Right ventricle myocardium inferior (tissue), 1 donor: ENCODE measurements at places on chromosomes 1 and 21.
A peak's percentile ranks its signal among the peaks of the same experiment; 100 is the strongest.

DNA sequence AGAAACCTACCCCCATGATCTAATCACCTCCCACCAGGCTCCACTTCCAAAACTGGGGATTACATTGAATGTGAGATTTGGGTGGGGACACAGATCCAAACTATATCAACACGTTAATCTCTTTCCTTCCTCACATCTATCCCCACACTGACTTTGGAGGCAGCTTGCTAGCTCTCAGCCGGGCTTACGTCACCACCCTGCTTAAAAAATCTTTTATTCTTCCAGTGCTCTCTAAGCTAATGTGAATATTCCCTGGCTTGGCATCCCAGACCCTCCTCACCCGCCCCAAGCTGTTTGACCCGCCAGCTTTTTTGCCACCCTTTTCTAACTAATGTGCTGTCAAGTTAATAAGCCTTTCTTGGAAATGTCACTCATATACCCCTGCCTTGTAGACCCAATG is 47.9 kb upstream of the CTPS1 start:
- DNase-seq: no peak

GRCh38 chr1:226104671-226105121 is 42.2 kb downstream of the H3-3A start:
- no peak for DNase-seq

- no peak for DNase-seq
Observed at GRCh38 chr1:110538921-110539320, 19.9 kb upstream of the KCNA10 start.

DNA sequence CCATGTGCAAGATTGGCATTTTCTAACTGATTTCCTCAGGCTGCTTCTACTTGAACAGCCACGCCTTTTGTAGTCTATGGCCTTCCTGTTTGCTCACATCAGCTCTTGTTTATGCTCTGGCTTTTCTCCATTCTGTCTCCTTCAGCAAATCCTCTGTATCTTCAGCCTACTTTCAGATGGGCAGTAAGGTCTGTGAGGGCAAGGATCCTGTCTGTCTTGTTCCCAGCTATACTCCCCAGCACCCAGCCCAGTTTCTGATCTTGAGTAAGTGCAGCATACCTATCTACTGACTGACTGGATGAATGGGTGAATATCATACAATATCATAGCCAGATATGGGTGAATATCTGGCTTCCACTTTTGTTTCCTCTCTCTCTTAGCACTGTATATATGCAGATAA is 438.1 kb downstream of the LMO4 start:
- no peak for DNase-seq

GRCh38 chr1:182984138-182984537 is 31.2 kb upstream of the SHCBP1L start:
- no peak for DNase-seq

GRCh38 chr1:151047925-151048644 is 534 bp downstream of the C1orf56 start:
- DNase-seq: peak; percentile 81

- no peak for DNase-seq
Observed at GRCh38 chr1:240909701-240910457, 297.9 kb upstream of the GREM2 start.

- no peak for DNase-seq
Observed at GRCh38 chr1:7616076-7616832, 154.8 kb upstream of the VAMP3 start.

- no peak for DNase-seq
Observed at GRCh38 chr1:152940614-152941013, 6.4 kb upstream of the SPRR5 start.

GRCh38 chr1:151435174-151435573 is 24.1 kb downstream of the POGZ start:
- DNase-seq: no peak

- DNase-seq: no peak
Observed at GRCh38 chr1:208387908-208388811, 144.0 kb upstream of the PLXNA2 start.

GRCh38 chr1:31509124-31510072 is 66.9 kb upstream of the TINAGL1 start:
- no peak for DNase-seq

GRCh38 chr1:6353955-6354658 is 39.5 kb downstream of the ACOT7 start:
- DNase-seq: no peak

DNA sequence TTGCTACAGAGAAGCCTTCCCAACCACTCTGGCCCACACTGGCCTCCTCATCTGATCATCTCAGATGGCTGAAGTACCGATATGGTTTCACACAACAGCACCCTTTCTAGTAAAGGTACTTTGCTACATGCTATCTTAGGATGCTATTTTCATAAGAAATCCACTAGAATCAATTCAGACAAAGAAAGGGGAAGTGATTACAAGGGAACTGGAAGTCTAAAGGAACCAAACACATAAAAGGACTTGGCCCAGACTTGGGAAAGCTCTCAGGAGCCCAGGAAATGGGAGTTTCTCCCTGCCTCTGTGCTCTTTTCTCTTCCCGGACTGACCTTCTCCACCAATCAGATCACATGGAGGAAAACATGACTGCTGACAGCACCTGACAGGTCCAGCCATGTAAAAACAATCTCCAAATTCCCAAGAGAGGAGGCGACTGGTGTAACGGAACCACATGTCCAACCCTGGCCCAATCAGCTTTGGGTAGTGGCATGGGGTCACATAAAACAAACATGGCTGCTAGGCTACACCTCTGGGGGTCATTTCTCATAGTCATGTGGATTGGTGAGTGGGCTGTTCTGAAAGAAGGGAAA is 12.7 kb upstream of the FOXE3 start:
- no peak for DNase-seq

- DNase-seq: no peak
Observed at GRCh38 chr1:100036718-100037655, 67.2 kb downstream of the SLC35A3 start.

DNA sequence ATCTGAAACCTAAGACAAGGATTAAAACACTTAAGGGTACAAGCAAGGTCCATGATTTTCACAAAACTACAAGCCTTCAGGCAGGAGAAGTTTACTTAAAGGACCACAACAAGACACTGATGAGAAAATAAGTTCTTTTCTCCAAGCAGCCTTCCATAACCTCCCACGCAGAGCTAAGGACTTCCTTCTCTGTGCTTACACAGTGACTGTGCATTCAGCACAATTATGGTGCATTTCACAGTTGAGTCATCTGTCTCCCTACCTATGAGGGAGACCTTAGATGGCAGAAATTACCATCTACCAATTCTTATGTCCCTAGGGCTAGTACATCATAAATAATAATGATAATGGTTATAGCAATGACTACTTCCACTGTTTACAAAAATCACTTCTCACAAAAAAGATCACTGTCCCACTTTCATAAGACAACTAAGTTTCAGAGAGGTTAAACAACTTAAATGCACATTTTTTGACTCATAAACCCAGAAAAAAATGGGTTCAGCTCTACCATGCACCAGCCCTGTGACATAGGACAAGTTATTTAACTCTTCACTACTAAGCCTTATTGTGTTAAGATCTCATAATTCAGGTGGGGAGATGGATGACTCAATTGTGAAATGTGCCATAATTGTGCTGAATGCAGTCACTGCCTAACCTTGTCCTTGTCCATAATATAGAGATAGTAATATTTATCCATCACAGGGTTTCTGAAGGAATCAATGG is 45.3 kb downstream of the TARBP1 start:
- no peak for DNase-seq

DNA sequence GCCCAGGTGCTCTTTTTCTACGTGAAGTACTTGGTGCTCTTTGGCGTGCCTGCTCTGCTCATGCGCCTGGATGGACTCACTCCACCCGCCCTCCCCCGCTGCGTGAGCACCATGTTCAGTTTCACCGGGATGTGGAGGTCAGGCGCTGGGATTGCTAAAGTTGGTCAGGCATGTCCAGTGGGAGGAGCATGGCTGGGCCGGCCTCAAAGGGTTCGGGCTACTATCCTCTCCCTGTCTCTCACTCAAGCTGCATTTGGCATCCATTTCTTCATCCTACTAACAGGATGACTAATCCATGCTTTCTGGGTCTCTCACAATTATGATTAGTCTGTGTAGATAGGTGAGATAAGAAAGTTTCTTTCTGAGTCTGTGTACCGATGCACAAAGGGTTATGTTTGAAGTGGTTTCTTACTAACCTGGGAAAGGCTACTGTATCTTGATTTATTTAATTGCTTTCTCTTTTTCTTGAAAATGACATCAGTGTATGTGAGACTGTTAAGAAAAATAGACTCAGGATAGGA is 135.9 kb downstream of the HHAT start:
- DNase-seq: no peak

GRCh38 chr1:208112401-208112800 is 131.8 kb downstream of the PLXNA2 start:
- no peak for DNase-seq

GRCh38 chr1:2314273-2314802 is 77.0 kb downstream of the MORN1 start:
- DNase-seq: peak; percentile 86

DNA sequence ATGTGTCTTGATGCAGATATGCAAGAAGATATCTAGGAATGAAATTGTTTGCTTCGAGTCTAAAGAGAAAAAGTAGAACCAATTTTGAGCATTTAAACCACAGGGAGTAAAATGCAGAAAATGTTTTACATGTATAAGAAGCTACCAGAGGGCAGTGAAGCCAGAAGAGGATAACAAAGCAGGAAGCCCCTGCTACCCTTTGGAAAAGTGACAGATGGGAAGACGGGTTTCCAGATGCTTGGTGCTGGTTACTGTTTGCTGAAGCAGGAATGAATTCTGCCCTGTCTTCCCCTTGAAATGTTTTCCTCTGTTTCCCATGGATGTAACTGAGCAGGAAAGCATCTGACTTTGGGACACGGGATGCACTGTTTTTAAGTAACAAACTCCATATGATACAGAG is 822.2 kb downstream of the MRPL39 start:
- DNase-seq: no peak

- DNase-seq: no peak
Observed at GRCh38 chr1:221867003-221867402, 125.1 kb upstream of the DUSP10 start.

DNA sequence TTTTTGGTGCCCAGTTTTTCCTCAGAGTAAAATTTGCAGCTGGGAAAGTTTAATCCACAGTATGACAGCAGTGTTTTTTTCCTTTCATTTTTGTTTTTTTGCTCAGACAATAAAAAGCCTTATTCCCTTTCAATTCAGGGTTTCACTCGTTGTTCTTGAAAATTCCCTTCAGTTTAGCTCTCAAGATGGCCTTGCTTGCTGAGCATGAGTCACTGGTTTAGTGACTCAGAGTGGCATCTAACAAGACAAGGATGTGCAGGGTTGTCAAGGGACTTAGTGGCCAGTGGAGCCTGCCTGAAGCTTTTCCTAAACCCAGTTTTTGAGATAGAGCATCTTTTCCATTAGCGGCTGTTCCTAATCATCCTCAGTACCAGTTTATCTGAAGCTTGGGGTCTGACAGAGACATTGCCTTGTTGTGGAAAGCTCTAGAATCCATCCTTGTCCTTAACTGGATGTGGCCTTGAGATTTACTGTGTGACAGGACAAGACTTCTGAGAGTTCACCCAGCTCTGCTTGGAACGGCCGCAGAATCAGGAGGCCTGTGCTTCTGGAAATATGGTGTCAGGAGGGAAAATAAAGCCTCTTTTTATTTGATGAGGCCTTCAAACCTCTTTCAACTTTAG is 48.4 kb upstream of the DNAJC6 start:
- no peak for DNase-seq

DNA sequence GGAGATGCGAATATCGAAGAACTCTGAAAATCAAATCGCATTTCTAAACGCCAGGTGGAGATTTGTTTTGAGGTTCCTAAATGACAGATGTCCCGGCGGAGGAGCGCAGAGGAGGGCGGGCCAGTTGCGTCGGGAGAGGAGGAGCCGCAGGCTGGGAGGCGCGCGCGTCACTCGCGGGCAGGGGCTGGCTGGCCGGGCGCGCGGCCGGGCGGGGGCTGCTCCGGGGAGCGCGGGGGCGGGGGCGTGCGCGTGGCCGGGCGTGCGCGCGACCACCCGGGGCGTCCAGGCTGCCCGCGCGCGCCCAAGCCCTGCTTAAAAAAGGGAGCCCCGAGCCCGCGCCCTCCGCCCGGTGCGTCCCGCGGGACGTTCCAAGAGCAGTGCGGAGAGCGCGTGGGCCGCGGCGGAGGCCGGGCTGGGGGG is 47.3 kb downstream of the H3-3A start:
- DNase-seq: peak; percentile 95

DNA sequence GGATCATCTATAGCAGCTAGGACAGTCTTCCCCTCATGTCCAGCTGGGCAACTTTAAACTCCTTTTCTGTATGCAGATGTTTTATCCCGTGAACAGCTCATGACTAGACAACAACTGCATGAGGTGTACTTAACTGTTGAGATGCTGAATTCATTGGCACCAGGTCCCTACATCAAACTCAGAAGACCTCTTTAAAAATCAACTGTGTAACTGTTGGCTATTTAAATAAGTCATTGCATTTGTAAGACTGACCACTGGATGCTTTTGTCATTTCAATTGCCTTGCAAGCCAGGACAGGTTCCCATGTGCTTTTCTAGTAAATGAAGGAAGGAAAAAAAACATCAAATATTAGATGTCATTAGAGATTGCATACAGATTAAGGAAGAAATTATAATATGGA is 28.3 kb upstream of the GORAB start:
- no peak for DNase-seq
